MCF 10A (cell line): ENCODE measurements at places on chromosomes 5 and 9.

DNA sequence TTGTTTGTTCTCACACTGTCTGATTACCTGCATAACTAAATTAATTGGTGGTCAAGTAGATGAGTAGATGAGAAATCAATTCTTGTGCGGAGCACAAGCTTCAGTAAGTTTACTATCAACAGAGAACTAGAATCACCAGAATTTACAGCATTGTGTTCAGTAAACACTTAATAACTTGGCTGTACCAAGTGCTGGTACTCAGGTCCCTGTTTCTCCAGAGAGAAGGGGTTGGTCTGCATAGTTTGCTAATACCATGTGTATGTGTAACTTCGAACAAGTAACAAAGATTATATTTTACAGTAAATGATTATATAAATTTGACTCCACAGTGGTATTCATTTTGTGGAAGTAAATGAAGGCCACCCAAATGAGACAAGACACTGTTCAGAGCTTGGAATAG, 146.3 kb downstream of the PCSK5 start:
- no peak for DNase-seq

DNA sequence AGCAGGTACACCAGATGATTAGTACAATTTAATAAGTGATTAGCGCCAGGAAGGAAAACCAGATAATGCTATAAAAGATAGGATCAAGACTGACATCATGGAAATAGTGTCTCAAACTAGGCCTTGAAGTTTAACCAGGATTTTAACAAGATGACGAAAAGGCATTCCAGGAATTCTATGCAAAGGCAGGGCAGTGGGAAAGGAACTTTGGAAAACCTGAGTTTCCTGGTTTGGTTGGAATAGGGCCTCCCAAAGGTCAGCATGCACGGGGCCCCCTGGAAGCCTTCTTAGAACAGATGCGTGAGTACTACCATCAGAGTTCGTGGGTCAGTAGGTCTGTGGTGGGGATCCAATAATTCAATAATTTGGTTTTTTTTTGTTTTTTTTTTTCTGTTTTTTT, 935.2 kb upstream of the DMAC1 start:
- DNase-seq: no peak

GRCh38 chr5:34600118-34600493, 56.0 kb upstream of the RAI14 start:
- DNase-seq: no peak

DNA sequence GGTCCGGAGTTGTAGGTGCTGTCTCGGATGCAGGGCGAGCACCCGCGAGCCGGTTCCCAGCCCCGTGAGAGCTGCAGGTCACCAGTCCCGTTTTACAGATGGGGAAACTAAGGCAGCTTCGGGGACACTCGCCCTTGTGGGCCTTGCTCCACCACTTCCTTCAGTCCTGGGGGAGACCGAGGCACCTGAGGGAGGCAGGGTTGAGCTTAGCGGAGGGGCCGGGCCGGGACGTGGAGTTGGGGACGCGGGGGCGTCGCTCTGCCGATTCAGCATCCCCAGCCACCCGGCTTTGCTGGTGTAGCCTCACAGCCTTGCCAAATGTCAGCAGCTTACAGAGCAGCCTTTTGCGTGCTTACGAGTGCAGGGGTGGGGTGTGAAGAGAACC, 530 bp downstream of the BBLN start:
- DNase-seq: no peak

- DNase-seq: no peak
Measured at GRCh38 chr5:10941900-10942299, 180.9 kb upstream of the DAP start.

DNA sequence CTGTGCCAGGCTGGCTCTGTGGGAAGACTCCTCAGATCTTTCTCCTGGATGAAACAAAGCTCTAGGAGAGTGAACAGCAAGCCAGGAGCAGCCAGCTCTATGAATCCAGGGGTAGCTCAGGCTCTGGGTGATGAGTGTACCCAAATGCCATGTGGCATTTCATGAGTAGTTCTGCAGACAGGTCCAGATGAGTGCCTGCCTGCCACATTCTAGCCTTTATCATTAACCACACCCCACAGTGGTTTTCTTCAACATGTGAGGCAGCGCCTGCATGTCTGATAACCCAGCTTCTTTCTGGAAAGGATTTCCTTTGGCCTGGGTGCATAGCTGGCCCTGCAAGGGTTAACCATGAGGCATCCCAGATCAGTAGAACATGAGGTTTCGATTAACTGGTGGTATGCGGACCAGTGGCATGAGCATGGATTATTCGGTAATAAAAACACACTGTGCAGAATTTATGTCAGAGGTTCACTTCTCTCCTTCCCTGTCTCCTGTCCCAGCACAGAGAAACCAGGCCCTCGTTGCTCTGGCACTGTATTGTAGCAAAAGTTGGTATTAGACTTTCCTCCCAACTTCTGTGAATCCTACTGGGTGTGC, 381.9 kb upstream of the ZNF462 start:
- no peak for DNase-seq

GRCh38 chr9:34642679-34643078, 3.8 kb upstream of the GALT start:
- no peak for DNase-seq

DNA sequence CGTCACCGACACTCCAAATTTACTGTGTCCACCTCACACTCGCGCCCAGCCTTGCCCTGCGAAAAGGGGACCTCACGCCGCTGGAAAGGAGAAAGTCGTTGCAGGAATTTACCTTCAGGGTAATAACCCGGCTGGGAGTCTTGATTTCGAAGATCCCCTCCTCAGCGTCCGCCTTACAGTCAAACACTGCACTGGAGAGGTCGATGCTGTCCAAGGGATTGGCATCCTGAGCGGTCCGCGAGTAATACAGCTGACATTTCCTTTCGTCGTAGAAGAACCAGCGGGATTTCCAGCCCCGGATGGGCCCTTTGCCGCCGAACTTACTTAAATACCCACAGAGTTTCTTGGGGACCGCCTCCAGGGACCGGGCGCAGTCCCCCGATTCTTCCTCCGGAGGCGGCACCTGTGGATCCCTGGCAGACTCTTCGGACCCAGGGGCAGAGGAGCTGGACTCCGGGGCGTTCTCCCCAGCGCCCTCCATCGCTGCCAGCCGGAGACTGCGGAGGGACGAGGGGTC, 330 bp downstream of the TBC1D2 start:
- no peak for DNase-seq

- no peak for DNase-seq
Measured at GRCh38 chr9:90343991-90344390, 298.6 kb downstream of the DIRAS2 start.

GRCh38 chr9:81465468-81466011, 223.8 kb downstream of the TLE1 start:
- peak; percentile 1 for DNase-seq

GRCh38 chr9:33239921-33240320, at the start of gene SPINK4:
Gene SPINK4 (plus strand): TSS chr9:33240167. CDS start chr9:33240209, 42 bp downstream.
- DNase-seq: no peak

DNA sequence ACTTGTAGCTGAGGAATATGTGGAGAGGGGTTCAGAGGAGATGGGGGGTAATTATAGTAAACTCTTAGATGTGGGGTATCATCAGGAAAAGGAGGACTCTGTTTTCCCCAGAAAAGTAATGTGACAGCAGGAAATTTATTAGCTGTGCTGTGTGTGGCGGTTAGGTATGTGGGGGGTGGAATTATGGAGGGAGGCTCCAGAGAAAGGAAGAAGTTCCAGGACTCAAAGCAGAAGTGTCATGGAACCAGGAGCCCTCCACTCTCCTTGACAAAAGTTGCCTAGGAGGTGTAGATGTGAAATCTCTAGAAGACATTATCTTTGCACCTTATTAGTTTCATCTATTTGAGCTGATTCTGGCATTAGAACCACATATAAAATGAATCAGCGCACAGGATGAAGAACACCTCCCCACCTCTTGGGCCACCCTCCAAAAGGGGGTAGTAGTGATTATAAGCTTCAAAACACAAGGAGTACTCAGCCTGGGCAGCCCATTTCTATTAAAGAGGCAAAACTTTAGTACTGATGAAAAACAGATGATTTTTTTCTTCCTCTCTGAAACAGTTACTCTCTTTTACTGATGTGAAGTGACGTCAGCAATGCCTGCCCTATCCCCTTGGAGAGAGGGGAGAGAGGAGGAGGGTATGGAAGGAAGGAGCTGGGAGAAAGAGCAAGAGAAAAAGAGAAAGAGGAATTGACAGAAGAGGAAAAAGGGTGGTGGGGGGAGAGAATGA, 18.2 kb downstream of the NR2F1 start:
- no peak for DNase-seq

DNA sequence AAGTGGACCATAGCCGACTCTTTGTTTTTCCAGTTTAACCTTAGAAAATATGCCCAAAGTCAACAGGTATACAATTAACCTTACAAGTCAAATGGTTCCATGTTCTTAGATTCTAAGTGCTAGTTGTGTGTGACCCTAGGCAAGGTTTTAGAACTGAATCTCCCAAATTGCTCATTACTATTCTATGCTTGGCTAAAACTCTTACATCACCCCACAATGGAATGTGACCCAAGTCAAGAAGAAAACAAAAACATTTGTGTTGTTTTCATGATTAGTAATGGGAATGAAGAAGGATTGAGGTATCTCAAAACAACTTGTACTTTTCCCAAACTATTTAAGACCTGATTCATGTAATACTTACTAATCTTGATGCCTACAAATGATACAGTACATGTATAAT, 159.2 kb downstream of the ARRDC3 start:
- DNase-seq: peak; percentile 10

- no peak for DNase-seq
Measured at GRCh38 chr5:85647349-85648127, 970.2 kb upstream of the COX7C start.

DNA sequence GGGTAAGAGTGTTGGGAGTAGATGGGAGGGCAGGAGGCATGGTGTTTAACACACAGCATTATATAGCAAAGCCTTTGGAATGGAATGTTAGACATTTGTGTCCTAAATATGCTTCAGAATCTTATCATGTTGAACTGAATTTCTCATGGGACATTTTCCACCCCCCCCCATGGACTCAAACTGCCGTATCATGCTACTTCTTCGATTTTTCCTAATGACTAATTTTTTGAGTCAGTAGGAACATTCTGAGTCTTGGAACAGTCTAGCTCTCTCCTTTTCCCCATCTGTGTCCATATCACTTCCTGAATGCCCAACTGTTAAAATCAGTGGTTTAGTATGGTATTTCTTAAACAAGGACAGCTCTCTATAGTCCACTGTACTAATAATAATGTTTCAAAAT, 380.6 kb downstream of the TLE4 start:
- no peak for DNase-seq

DNA sequence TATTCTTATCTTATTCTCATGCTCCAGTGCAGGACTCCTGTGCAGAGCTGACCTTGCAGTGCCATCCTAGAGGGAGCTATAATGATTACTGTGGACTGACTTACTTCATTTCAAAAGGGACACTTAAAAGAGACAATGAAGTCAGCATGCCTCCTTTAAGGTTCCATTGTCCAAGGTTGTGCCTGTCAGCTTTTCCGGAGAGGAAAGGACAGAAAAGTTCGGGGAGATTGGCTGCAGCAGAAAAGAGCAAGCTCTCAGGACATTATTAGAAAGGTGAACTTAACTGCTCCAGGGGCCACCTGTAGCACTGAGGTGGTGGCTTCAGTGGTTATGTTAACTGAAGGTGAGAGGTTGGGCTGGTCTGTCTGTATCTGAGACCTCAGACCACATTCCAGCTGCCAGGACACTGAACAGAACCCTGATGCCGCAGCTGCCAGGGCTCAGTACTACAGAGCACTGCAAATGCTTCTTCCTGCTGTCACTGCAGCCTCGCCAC, 112.9 kb downstream of the ST8SIA4 start:
- no peak for DNase-seq
